Uterus (tissue), 4 donors: ENCODE measurements at places on chromosomes 12 and 14. TPM values are rescaled to one million over a fixed set of nuclear protein-coding genes. Genes with fewer than 3 reads are reported as not detected.

DNA sequence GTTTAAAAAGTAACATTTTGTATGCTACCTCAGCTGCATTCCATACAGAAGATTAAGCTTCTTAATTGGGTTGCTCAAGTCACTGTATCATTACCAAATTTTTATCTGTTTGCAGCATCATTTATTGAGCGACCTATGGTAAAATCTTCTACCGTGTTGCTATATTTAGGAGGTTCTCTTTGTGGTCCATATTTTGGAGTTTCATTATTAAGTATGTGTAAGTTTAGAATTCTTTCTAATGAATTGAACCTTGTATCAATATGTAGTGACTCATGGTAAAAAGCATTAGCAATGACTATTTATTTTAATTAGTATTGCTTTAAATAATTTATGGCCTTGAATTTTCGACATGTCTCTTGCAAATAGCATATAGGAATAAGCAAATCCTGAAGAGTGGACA is 42.2 kb downstream of the CSRP2 start:
- DNase-seq, result no peak

DNA sequence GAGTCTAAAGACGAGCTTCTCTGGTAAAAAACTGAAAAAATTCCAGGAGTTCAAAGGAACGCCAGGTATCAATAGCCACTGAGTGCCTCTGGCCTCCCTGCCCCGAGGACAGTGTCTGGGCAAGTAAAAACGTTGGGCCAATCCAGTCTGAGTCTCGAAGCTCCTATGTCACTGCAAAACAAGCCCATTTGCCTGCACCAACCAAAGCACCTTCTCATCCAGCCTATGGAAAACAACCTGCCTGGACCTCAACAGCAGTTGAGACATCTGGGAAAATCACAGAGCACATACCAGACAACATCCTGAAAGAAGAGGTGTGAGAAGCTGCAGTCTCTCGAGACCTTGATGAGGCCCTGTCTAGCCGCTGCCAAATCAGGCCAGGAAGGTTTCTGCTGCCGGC is 56.6 kb downstream of the RNF34 start:
- DNase-seq, result no peak

- no peak for DNase-seq
These were observed 30.8 kb downstream of the NDUFA9 start for GRCh38 chr12:4679711-4680110.

DNA sequence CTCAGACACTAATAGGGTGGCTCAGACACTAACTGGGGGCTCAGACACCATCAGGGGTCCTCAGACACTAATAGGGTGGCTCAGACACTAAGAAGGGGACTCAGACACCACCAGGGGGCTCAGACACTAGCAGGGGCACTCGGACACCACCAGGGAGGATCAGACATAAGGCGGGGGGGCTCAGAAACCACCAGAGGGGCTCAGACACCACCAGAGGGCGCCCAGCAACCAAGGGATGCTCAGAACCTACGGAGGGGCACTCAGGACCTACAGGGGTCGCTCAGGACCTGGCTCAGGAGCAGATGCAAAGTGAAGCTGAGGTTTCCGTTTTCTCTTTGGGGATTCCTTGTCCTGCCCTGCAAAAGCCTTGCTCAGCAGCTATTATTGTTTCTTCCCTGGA is 448.5 kb downstream of the TMEM121 start:
- DNase-seq, result no peak

AKAP6 gene
- total RNA-seq, result 34.4 TPM

DNA sequence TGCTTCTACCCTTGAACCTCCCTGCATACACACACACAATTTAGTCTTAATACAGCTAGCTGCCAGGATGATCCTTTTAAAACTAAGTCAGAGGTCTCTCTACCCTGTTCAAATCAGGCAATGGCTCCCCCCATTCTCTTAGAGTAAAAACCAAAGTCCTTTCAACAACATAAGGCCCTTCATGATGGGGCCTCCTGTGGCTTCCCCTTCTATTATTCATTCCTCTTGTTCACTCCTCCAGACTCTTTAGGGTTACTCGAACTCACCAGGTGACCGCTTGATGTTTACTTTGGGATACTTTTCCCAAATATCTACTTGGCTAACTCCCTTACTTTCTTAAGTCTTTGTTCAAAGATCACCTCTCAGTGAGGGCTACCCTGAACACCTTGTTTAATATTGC is 30.4 kb downstream of the DENND5B start:
- DNase-seq, result no peak

- no peak for DNase-seq
These were observed 85.4 kb upstream of the MANSC4 start for GRCh38 chr12:27865421-27865820.

TSPAN9 gene
- total RNA-seq, result 47.9 TPM

LRRC10 gene
- not detected for total RNA-seq
